ENCODE measurements at places on chromosomes 4 and X.

GRCh38 chr4:85482010-85482738, 7.2 kb downstream of the ARHGAP24 start:
- no peak for DNase-seq

DNA sequence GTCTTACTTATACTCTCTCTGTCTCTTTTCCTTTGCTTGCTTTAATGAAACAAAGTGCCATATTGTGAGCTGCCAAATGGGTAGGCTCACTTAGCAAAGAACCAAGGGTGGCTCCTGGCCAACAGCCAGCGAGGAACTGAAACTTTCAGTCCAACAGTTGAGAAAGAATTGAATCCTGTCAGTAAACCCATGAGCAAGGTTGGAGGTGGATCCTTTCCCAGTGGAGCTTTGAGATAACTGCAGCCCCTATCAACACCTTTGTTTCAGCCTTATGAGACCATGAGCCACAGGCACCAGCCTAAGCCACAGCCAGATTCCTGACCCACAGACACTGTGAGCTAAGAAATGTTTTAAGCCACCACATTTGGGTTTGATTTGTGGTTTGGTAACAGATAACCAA, 362.2 kb downstream of the PDGFC start:
- no peak for DNase-seq

DNA sequence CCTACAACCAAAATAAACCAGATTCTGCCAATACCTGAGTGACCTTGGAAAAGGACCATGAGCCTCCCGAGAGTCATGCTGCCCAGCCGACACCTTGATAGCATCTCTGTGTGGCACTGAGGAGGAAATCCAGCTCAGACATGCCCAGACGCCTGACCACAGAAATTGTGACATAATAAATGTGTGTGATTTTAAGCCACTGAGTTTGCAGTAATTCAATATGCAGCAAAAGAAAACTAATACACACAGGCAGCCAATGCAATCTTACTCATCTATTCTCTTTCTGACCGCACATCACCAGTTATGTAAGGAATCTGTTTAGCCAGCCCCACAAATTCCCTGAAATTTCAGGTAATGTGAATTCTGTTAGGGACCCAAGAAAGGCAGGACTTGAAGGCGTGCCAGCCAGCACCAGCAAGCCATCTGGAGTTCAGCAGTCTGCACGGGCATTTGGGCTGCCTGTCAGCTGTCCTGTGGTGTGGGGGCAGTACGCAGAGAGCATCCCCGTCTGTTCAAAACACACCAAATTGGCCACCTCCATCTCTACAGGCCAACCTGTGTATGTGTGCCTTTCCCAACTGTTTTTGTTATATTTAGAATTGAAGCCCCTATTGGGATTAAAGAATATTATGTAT, 176.4 kb downstream of the NLGN4X start:
- DNase-seq = no peak

- DNase-seq = no peak
Measured at GRCh38 chr4:186904101-186904500, 180.4 kb upstream of the FAT1 start.

DNA sequence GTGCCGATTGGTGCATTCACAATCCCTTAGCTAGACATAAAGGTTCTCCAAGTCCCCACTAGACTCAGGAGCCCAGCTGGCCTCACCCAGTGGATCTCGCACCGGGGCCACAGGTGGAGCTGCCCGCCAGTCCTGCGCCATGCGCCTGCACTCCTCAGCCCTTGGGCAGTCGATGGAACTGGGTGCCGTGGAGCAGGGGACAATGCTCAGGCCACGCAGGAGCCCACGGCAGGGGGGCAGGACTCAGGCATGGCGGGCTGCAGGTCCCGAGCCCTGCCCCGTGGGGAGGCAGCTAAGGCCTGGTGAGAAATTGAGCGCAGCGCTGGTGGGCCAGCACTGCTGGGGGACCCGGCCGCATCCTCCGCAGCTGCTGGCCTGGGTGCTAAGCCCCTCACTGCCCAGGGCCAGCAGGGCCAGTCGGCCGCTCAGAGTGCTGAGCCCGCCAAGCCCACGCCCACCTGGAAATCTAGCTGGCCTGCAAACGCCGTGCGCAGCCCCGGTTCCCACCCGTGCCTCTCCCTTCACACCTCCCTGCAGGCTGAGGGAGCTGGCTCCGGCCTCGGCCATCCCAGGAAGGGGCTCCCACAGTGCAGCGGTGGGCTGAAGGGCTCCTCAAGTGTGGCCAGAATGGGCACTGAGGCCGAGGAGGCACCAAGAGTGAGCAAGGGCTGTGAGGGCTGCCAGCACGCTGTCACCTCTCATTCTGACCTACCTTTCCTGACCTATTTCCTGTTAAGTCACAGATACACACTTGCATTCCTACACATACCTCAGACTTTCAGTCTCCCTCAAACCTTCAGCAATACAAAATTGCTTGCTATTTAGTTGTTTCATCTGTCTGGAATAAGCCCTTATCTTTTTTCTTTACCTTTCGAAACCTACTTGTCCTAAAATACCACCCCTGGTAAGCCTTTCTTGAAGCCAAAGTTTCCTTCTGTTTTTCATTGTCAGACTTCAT, 20.7 kb downstream of the UBE2K start:
- no peak for DNase-seq

- DNase-seq = no peak
Measured at GRCh38 chr4:154740462-154740861, 3.3 kb upstream of the LRAT start.

DNA sequence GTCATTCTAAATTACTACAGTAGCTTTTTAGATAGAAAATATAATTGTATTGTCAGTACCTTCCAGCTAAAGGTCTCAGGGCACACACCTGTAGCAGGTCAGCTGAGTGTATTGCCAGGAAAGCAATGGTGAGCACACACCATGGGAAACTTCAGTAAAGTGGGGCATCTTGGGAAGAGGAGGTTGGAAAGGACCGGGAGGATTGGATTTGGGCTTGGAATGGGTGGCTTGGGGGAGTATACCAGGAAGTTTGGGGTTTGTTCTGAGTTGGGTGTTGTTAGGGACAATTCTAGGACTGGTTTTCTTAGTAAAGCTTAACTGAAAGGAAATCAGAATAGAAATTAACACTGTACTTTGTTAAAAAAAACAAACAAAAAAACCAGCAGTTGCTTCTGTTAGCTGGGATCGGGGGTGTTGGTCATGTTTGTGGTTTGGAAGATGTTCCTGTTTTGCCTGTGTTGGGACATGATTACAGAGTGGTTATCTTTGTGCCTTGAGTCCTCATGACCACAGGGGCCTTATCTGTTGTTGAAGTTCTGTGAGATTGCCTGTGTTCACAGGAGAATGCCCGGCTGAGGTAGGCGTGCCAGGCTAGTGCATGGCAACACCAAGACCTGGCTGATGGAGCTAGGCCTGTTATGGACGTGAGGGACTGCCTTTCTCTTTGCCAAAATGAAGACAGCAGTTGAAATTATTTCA, 35.1 kb downstream of the PRIMPOL start:
- no peak for DNase-seq

- DNase-seq = peak; percentile 1
Measured at GRCh38 chrX:21770631-21771321, 12.9 kb upstream of the SMPX start.

DNA sequence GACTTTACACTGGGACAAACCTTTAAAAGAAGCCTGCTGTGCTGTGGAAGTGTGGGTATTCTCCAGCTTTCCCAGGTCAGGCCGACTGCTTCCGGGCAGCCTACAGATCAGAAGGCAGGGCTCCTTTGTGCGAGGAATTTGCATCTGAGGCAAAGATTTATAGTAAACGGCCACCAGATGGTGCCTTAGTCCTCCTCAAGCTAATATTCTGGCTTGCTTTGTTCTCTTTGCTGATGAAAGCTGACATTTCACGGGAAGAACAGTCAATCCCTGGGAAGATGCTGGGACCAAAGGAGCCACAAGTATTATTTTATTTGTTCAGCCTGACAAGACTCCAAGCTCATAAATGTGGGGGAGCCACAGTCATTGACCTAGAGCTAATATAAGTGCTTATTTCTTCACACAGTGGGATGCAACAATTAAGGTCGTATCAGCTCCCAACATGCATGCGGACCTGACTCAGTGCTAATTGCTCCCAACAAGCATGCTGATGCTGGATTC, 120.7 kb upstream of the TRIM2 start:
- DNase-seq = peak; percentile 60

- DNase-seq = no peak
Measured at GRCh38 chr4:187919966-187920365, 75.6 kb upstream of the ZFP42 start.

DNA sequence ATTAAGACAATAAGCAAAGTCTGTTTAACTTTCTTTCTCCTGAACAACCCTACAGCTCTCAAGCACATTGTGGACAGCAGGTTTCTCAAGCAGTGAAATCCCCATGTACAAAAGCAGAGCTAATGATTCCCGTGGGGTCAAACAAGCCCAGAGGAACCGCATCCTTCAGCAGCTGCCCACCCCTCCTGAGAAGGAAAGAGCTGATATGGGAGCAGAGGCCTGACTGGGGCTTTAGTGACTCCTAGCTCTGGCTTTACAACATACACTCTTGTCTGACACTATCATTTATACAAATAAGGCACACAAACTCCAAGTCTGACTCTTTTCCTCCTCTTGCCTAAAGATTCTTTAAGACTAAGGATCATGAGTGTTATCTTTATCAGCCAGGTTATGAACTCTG, 32.8 kb downstream of the HDAC8 start:
- no peak for DNase-seq

GRCh38 chr4:99652596-99653436, 4.8 kb downstream of the C4orf54 start:
- DNase-seq = peak; percentile 8

GRCh38 chr4:153937289-153937688, 148.4 kb upstream of the SFRP2 start:
- DNase-seq = no peak

DNA sequence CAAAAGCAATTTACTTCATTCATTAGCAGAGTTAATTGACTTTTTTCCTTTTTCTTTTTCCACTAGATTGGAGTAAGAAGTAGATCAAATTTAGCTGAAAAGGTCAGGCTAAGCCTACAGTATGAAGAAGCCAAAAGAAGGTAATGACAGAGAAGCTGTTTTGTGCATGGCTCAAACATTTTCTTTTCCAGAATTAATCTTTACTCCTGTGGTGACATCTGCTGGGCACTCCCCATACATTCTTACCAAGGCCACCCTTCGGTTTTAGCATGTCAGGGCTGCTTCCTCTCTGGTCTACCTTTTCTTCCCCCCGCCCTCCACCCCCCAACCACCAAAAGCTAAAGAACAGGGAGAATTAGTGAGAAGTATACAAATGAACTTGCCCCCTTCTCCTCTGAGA, 70.2 kb downstream of the CLDN22 start:
- peak; percentile 41 for DNase-seq

DNA sequence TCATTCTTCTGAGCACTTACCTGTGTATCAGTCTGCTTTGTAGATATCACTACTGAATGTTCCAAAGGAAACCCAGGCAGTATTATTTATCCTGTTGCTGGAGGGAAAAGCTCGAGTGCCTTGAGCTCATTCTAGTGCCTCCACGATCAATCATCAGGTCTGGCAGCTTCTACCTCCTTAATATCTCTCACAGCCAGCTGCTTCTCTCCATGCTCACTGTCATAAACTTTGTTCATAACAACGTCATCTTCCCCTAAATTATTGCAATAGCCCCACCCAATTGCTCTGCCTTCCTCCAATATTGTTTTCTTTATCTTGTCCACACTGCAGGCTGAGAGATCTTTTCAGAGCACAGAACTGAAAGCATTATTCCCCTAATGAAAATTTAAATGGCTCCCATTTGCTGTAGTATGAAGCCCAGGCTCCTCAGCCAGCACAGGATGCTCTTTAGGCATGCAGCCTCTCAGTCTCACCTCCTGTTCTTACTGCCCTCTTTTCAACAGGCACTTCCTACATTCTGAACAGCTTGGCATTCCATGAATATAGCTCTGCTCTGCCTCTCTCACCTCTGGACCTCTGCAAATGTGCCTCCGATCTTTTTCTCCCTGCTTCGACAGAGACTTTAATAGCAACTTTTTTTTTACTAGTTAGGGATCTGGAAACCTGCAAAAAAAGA, 504.2 kb upstream of the IGFBP7 start:
- no peak for DNase-seq

DNA sequence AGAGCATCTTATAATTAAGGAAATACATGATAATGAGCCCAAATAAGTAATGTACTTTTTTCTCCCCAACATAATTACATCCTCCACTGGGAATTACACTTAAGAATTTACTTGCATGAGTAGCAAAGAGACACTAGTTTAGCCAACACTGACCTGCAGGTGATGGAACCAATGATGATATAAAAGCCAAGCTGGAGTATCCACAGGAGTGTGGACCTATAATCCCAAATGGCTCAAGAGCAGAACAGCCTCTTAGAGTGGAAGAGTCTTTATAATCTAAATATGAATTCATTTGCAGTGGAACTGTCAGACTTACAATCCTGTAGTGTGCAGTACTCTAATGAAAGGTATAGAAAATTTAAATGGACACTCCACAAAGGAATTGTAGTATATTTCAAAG, 22.2 kb downstream of the WDR19 start:
- no peak for DNase-seq

GRCh38 chrX:41526271-41526670, 79.1 kb downstream of the NYX start:
- DNase-seq = no peak

DNA sequence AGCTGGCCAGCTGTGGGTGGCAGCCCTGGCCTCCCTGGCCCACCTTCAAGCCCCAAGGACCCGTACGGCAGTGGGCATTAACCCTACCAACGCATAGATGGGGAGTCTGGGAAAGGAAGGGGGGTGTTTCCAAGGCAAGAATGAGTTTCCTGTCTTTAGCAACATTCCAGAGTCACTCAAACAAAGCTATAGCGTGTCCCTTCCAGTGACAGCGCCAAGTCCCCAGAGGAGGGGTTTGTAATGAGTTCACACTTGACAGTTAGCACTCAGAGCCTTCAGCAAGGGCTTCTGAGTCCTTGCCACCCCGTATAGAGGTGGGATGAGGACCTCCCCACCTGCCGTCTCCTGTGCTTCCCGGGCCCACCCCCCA, 1.8 kb downstream of the BGN start:
- DNase-seq = no peak

DNA sequence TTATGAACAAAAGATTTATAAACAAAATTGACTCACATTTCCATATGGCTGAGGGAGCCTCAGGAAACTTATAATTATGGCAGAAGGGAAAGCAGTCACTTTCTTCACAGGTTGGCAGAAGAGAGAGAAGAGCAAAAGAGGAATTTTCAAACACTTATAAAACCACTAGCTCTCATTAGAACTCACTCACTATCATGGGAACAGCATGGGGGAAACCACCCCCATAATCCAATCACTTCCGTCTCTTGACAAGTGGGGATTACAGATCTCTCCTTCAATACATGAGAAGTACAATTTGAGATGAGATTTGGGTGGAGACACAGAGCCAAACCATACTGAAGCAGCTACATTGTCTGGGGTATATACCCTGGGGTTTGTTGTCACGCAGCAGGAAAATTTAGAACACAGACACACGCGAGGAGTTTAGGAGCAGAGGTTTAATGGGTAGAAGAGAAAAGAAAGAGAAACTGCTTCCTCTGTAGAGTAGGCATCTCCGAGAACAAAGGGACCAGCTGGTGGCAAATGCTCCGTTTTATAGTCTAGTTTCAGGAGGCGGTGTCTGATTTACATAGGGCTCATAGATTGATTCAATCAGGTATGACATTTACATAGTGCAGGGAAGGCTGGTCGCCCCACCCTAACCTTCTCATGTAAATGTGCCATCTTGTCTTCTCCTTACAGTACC, 2277.7 kb upstream of the AGA start:
- no peak for DNase-seq
